ENCODE measurements at places on chromosomes 5 and 9. TPM values are rescaled to one million over a fixed set of nuclear protein-coding genes. Genes with fewer than 3 reads are reported as not detected.

SLC23A1 gene
- 0.78 TPM for polyA plus RNA-seq

ANKRD18A gene
- polyA plus RNA-seq, result 3.5 TPM

PRELID2 gene
- polyA plus RNA-seq, result 2.7 TPM

DOCK8 gene
- 10.6 TPM for polyA plus RNA-seq

AK8 gene
- 3.5 TPM for polyA plus RNA-seq

SLC1A1 gene
- 67.7 TPM for polyA plus RNA-seq

TMEM8B gene
- 58.1 TPM for polyA plus RNA-seq

PCDH12 gene
- polyA plus RNA-seq, result 7.3 TPM

IL13 gene
- polyA plus RNA-seq, result 0.18 TPM

C5orf24 gene
- polyA plus RNA-seq, result 77.5 TPM

NR5A1 gene
- 0.08 TPM for polyA plus RNA-seq

Measured in spinal cord (tissue), 10 donors.